Activated T-helper 1 cell treated with anti-CD3 and anti-CD28 coated beads, Interleukin-2, amount 50 U/mL, for 16 hours (primary cell): ENCODE measurements at places on chromosomes 5 and 9.
A peak's percentile ranks its signal among the peaks of the same experiment; 100 is the strongest.

- DNase-seq, result peak; percentile 58
These were observed 260.0 kb downstream of the AUH start for GRCh38 chr9:91101611-91102168.

GRCh38 chr9:110509792-110510191, 69.7 kb downstream of the SVEP1 start:
- no peak for DNase-seq

- no peak for DNase-seq
These were observed 114.6 kb downstream of the ACTBL2 start for GRCh38 chr5:57368010-57368409.

DNA sequence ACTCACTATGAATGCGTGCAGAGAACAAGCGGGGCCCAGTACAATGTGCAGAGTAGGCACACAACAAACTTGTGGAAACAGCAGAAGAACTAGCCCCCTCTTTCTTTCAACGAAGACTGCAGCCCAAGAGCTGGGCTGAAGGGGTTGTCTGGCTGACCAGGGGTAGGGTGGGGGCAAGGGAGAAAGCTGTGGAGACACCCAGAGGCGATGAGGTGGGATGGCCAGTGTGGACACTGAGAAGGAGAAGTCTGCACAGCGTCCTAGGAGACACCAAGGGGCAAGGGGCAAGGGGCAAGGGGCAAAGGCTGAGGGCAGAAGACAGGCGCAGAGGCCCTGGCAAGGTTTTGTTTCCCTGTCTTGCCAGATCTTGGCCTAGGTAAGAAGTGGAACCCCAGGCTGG, 62.3 kb downstream of the LIFR start:
- DNase-seq, result no peak

- DNase-seq, result peak; percentile 9
These were observed 21.5 kb upstream of the ARHGAP26 start for GRCh38 chr5:142748568-142749249.

GRCh38 chr5:55391707-55392106, 83.9 kb downstream of the MTREX start:
- no peak for DNase-seq

- no peak for DNase-seq
These were observed 67.1 kb downstream of the BAAT start for GRCh38 chr9:101317735-101318134.

DNA sequence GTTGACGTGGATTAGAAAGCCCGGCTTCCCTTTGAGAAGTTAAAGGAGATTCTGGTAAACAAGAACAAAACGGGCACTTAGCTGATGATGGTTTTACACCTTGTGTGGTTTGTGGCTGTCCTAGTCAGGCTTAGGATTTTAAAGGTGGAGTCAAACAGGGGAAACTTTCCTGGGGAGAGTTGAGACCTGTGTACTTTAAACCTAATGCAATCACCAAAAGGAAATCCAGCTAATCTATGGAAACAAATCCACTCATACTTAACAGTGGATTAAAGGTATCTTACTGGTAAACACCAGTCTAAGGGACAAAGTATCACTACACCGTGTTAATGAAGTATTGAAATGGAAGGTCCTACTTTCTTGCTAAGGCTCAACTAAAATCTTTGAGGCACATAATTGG, 150.3 kb upstream of the PCA3 start:
- no peak for DNase-seq

DNA sequence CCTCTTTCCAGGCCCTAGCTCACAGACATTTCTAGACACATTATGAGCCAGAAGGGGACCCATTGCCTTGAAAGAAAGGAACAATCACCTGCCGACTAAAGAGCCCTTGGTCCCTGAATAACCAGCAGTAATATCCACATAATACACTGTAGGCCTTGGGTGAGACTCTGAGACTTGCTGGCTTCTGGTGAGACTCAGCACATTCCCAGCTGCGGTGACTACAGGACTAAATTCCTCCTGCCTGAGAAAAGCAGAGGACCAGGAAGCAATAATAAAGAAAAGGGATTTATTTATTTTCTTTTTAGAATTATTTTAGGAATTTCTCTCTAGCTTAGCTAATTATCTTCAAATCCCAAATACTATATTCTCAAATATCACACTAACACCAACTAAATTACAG, 87.8 kb upstream of the RGS7BP start:
- no peak for DNase-seq

DNA sequence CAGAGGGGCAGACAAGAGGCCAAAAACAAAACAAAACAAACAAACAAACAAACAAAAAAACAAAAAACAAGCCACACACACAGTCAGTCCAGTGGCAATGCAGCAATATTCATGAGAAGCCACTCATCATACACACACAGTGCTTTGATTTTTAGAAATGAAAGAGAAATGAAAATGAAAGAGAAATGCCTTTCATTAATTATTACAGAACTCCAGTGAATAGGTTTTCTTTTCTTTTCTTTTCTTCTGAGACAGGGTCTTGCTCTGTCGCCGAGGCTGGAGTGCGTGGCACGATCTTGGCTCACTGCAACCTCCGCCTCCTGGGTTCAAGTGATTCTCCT, 36.9 kb downstream of the SPRY4 start:
- DNase-seq, result no peak

GRCh38 chr5:5497152-5497788, 74.8 kb downstream of the ICE1 start:
- DNase-seq, result no peak

- DNase-seq, result no peak
These were observed 134.2 kb upstream of the GAS1 start for GRCh38 chr9:87081503-87081902.
